Brain microvascular endothelial cell (primary cell): ENCODE measurements at places on chromosomes 12 and 14.

DNA sequence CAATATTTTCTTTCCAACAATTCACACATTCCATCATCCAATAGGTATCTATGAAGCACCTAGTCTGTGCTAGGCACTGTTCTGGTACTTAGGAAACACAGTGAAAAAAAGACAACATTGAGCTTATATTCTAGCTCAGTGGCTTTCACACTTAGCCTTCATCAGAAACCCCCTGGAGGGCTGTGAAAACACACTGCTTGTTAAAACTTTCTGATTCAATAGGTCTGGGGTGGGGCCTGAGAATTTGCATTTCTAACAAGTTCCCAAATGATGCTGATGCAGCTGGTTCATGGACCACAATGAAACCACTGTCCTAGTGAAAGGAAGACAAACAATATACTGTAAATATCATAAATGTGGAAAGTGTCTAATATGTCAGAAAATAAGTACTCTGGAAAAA lies 5.9 kb downstream of the VTI1B start:
- DNase-seq = no peak

DNA sequence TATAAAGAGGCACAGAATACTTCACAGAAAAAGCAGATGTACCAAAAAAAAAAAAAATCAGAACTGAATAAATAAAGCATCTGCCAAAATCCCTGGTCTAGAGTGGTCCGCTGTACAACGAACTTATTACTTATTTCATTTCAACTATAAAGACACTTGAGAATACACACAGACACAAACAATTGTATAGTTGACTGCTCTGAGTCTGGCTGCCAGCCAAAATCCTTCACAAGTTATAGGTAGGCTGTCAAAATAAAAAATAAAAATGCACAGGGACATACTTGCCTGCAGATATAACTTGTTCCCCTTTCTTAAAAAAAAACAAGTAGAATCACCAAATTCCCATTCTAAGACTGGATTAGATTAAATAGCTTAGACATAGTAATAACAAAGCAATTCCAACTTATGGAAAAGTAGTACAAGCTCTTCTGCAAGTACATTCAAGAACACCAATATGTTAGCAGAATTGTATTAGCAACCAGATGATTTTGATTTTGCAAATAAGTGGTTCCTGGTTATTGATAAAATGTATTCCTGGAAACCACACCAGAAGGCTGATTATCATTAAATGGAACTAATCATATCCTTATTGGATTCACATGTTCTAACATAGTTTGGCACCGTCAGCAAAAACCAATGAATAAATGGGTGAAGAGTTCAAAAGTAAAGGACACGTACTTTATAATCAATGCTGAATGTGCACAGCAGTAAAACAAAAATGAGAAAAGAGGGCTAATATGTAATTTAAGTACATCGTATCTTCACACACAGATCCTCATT lies 248.5 kb downstream of the NELL2 start:
- no peak for DNase-seq

DNA sequence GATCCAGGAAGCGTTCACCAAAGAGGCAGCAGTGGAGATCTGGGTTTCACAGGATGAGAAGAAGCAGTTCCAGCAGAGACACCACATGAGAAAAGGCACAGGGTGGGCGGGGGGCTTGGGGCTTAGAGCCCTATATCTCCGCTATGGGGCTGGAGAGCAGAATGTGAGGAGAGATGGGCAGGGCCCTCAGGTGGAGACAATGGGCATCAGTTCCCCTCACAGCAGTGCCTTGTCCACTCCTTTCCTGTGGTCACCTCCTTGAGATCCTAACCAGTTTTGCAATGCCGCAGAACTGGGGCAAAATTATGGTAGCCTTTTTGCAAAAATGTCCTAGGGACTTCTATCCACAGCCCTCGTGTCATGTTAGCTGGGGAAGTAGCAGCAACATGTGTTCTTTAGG lies 27.5 kb downstream of the DHRS2 start:
- no peak for DNase-seq

DNA sequence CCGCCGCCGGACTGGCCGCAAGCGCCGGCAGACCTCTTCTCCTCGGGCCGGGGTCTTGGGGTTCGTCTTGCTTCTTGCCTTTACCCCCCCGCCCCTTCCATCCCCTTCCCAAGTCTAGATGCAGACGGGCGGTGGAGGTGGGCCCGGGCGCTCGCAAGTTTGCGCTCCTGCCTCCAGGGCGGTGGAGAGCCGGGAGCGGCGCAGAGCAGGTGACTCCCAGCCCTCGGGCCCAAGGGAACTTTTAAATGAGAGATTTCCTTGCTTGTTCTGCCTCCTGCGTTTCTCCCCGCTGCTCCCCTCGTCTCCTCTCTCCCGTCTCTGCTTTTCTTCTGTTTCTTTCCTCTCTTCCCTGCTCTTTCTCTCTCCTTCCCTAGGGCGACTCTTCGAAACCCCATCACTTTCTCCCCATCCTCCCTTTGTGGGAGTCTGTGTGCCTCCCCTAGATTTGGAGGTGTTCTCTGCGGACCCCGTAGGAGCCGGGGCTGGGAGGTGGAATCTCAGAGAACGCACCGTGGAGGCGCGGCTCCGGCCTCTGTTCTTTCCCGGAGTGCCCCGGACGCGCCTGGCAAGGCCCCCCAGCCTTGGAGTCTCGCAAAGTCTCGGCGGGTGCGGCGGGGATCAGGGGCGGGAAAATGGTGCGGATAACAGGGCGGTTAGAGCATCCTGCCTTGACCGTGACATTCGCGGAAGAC lies 114.7 kb upstream of the MYL2 start:
- DNase-seq = no peak

DNA sequence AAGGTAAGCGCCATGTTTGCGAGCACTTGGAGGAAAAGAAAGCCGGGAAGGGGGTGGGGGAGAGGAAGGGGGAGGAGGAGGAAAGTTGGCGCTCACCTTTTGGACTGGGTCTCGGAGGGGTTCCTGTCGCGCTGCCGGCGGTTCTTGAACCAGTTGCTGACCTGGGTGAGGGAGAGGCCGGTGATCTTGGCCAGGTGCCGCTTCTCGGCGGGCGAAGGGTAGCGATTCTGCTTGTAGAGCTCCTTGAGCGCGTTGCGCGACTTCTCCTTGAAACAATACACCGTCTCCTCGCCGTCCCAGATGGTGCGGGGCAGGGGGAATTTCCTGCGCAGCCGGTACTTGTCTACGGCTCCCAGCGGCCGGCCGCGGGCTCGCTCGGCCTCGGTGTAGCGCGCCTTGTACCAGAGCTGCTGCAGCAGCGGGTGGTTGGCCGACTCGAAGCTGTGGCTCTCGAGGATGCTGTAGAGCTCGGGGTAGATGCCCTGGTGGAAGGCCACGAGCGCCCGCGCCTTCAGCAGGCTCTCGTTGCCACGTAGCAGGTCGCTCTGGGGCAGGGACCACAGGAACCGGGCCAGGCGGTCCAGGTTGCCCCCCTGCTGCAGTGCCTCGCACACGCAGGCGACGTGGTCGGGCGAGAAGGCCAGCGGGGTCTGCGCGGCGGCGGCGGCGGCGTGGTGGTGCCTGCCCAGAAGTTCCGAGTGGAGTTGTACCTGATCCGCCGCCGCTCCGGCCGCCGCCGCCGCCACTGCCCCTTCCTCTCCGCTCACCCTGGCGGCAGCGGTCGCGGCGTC lies 840 bp downstream of the SIX4 start:
- peak; percentile 52 for DNase-seq

DNA sequence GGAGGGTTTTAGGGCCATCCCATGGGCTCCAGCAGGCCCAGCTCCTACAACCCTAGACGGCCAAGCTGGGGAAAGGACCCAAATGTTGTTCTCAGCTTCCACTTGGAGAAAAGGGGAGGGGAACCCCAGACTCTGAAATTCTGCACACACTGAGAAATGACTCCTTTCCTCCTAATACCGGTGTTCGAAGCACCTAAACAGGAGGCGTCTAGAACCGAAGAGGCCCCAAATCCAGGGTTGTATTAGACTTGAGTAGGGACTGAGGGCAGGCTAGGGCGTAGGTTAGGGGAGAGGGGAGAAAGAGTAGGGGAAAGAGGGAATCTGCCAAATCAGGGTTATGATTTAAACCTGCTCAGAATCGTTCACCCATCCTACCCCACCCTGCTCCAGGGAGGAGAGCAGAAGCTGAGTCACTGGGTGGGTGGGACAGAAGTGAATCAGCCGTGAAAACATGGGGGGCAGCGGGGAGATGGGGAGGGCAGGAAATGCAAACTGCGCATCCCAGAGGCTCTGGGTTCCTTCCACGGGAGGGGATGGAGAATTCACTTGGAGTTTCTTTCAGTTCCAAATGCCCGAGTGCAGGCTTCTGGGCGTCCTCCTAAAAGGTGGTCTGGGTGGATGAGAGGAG lies 1.0 kb downstream of the IGFBP6 start:
- peak; percentile 77 for DNase-seq

GRCh38 chr12:122851820-122852219 lies 16.6 kb downstream of the HIP1R start:
- DNase-seq = peak; percentile 73

GRCh38 chr12:14283489-14284144 lies 81.9 kb upstream of the ATF7IP start:
- DNase-seq = no peak

DNA sequence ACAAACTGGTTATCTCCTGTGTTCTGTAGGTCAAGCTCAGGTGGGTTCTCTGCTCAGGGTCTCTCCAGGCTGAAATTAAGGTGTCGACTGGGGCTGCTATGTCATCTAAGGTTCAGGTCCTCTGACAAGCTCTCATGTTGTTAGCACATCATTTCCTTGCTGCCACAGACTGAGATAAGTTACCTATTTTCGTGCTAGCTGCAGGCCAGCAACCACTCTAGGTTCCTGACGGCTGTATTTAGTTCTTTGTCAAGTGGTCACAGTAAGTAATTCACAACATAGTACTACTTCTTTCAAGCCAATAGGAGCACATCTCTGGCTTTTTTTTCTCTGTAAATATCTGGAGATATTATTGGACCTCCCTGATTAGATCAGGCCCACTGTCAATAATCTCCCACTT lies 169.3 kb upstream of the CAND1 start:
- DNase-seq = no peak

GRCh38 chr14:22979748-22980392 lies 2.5 kb downstream of the AJUBA start:
- no peak for DNase-seq

- DNase-seq = no peak
Observed at GRCh38 chr12:113831476-113831875, 134.6 kb downstream of the RBM19 start.

- no peak for DNase-seq
Observed at GRCh38 chr12:72586456-72586855, 314.3 kb downstream of the TRHDE start.

GRCh38 chr12:1518591-1519516 lies 75.5 kb downstream of the FBXL14 start:
- DNase-seq = peak; percentile 81

DNA sequence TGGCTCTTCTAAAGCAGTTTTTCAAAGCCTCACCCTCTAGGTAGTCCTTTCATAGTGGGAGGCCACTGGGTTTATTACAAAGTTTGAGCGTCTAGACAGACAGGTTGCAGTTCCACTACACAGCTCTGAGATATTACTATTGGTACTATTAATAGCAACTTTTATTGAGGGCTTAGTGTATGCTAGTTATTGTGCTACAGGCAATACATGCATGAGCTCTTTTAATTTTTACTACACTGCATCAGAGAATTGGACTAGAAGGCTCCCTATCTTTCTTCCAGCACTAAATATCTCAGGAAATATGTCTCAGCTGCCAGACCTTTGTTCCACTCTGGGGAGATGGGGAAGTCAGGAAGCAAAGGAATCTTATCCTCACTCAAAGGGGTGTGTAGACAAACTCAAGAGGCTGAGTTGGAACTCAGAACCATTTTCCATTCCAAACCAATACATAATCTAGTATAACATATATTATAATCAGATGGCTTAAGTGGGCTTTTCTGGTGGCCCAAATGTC lies 161.8 kb upstream of the SLC38A2 start:
- no peak for DNase-seq

- DNase-seq = no peak
Observed at GRCh38 chr12:20656600-20656999, 38.5 kb upstream of the SLCO1C1 start.

DNA sequence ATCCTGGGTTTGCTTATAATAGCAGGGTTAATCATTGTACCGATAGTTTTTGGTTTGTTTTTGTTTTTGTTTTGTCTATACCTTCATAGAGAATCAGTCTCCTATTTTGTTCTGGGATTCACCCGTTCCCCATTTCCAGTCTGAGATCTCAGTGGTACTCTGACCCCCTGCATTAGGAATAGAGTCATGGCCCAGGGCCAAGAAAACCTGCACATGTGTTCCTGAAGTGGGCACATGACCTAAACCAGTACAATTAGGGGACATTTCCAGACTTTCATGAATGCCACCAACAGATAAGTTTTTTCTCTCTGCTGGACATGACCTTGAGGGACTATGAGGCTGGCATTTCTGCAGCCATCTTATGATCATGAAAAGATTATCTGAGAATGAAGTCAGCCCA lies 52.5 kb downstream of the MRPL42 start:
- no peak for DNase-seq

DNA sequence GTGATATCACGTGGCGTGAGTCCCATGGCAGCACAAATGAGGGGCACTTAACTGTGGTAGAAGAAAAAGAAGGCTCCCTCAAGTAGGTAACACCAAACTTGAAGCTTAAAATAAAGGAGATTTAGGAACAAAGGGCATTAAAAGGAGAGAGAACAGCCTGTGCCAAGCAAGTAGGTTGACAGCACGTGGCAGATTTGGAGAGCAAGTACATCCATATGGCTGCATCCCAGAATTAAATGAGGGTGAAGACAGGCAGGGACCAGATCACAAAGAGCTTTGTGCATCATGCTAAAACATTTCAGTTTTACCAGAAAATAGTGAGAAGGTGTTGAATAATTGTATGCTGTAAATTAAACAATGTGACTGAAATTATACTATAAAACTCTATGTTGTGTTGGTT lies 32.8 kb downstream of the KCNMB4 start:
- no peak for DNase-seq

DNA sequence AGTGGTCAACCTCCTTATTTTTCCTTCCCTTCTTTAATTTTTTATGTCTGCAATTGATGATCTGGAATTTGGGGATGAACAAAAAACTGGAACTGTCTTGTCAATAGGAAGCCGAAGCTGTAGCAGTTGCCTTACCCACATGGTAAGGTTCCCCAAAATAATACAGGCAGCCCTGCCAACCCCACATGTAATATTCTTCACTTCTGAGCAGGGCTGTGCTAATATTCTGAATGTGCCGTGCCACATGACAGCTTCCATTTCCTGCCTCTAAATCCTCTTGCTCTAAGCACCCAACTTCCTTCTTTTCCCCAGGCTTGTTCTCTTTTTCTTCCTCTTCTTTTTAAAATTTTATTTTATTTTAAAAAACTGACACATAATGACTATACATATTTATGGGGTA lies 39.6 kb downstream of the GPATCH2L start:
- no peak for DNase-seq

DNA sequence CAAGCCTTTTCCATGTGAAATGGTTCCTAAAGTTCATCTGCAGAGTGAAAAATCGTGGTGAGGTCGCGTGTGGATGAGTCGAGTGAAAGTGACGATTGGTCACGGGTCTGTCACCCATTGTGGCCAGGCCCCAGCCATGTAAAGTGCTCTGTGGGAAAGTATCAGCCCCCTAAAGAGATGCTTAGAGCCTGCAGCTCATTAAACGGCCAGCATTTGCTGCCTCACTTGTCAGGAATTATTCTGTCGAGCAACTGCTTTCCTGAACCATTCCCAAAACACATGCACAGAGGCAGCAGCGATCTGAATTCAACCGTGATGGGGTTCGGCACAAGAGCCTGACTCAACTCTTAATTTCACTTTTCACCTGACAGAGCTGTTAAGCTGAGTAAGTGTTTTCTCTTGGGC lies 16.0 kb downstream of the DBX2 start:
- no peak for DNase-seq

- DNase-seq = no peak
Observed at GRCh38 chr12:118103201-118103600, 610 bp downstream of the VSIG10 start.
